ENCODE measurements at places on chromosomes 7 and 10.

DNA sequence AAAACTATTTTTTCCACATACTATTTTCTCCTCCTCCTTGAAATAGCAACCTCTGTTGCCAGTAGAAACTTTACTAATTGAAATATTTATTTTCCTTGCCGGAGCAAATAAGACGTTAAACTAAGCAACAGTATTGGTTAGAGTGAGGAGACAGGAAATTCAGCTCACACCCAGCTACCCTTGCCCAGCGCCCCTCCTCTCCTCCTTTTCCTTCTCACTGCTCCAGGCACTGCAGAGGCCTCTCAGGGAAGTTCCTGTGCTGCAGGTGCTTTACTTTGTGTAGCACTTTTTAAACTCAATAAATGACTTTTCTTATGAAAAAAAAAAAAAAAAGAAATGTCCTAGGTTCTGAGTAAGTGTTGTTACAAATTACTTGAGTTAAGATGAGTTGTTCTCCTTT, 134.0 kb downstream of the SEMA3E start:
- no peak for DNase-seq

DNA sequence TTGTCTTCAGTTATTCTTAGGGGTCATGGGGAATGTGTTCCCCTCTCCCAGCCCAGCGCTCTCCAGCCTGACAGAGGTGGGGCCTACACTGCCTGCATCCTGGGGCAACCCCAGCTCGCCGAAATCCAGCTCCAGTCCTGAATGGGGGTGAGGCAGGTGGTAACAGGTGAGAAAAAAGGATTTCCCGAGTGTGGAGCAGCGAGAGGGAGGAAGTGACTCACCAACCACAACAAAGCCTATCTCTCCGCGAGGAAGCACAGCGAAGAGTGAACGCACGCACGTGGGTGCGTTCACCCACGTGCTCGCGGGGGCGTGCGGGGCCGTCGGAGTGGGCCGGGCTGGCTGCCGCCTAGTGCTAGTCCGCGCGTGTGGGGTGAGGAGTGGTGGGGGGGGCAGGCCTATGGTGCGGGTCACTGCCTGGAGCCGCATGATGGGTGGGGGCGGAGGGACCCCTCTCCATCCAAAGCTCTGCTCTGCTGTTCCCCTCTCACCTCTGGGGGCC, 855 bp upstream of the PALD1 start:
- DNase-seq, result peak; percentile 67

- no peak for DNase-seq
Observed at GRCh38 chr7:27840313-27840712, 100.4 kb downstream of the TAX1BP1 start.

- no peak for DNase-seq
Observed at GRCh38 chr10:126014309-126014708, 117.9 kb downstream of the FANK1 start.

DNA sequence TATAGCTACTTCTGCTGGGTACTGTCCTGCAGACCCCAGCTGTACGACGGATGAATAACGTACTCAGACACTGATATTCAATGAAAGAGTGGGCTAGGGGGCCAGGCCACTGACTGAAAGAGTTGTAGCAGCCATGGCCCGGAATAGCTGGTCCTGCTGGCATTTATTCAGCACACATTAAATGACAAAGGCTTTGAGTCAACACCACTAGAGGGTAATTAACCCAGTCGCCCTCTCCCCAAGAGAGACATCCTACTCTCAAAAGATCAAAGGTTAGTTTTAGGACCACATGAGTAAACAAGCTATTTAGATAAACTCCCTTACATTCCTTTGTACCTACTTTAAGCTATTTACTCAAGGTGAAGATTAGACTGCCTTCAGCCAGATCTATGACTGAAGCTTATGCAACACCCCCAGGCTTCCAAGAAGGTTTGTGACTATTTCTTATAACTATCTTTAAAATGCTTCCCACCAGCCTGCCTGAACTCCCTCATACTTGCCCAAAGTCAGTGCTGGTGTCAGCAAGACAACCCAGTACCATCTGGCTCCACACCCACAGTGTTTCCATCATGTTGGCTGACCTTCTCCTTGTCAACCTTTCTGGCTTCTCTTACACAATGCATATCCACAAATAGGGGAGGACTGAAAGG, 629.1 kb downstream of the SORCS1 start:
- no peak for DNase-seq

DNA sequence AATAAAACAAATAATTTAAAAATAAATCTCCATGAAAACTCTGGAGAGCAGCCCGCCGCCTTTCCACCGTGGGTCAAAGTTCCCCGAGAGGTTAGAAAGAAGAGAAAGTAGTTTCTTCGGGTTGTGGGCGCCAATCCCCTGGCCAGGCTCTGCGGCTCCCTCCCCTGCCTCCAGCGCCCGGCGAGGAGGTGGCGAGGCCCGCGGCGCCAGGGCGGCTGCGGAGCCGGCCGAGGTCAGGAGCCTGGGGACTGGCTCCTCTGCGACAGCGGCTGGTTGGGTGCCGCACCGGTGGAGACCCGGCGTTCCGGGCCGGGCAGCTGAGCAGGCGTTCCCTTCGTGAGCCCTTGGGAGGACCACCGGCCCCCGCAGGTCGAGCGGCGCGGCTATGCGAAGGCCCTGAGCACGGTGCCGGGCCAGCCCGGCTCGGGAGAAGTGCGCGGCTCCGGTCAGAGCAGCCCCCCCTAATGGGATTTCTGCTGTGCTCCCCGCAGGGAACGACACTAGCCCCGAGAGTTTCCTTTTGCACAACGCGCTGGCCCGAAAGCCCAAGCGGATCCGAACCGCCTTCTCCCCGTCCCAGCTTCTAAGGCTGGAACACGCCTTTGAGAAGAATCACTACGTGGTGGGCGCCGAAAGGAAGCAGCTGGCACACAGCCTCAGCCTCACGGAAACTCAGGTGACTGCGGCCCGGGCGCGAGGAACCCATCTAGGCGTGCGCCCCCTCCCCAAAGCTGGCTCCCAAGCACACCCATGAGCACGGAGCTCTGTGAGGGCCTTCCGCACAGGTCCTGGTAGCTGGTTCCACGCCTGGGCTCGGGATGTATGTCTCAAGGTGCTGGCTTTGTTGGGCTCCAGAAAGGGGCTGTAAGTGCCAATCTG, 2.8 kb downstream of the EMX2 start:
- DNase-seq, result no peak

DNA sequence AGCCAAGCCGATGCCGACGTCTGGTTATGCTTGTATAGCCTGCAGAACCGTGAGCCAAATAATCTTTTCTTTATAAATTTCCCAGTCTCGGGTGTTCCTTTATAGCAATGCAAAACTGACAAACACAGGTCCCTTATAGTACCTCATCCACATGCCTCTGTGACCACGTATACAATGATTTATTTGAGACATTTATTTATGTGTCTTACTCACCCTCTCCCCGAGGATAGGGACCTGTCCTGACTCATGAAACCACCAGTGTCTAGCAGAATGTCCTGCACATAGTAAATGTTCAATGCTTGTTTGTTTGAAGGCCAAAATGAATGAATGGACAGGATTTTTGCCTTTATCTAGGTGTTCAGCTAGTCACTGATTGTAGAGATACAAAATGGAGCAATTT, 147.9 kb upstream of the FZD8 start:
- DNase-seq, result no peak

- DNase-seq, result no peak
Observed at GRCh38 chr10:96130326-96130995, 364 bp downstream of the ZNF518A start.

DNA sequence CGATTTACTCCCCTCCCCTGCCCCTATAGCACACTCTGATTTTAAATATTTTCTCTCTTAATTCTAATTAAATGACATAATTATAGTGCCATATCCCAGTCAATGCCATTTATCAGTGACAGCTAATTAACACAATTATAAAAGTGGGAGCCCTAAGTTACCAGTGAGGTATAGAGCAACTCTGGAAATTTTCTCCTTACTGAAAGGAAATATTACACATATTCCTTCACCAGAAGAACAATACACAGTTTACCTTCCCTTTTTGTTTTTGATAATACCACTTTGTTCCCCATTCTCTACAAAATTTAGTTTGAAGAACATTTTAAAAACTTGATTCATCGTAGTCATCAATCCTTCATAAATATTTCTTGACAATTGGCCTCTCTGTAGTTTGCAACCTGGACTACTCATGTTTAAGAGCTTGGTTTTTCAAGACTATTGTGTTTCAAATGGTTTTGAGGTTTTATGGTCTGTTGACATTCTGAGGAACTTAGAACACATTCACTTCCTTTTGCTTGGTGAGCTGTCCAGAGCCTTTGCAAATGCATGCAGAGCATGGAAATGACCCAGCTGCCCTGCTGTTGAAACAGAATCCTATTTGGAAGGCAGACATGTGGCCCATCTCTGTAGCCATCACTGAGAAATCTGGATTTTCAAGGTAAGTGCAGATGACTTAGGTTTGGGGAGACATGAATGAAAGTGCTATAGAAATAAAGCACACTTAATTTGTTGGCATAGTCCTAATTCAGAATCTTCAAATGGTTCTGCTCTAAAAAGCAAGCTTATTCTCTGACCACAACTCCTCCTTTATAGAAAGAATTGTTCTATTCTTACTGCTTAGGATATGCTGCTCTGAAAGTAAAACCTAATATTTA, at the start of gene GPR141:
Gene GPR141 (plus strand): TSS at position 521 of the 875 bp plus-strand sequence. CDS start 56,628 bp downstream, outside the sequence.
- peak; percentile 91 for DNase-seq

DNA sequence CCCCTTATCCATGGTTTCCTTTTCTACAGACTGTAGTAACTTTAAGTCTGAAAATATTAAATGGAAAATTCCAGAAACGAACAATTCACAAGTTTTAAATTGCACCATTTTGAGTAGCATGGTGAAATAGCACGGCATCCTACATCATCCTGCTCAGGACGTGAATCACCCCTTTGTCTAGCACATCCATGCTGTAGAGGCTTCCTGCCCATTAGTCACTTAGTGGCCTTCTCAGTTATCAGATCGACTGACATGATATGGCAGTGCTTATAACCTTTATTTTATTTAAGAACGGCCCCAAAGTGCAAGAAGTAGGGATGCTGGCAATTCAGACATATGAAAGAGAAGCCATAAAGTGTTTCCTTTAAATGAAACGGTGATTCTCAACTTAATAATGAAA, 82.7 kb downstream of the CPXM2 start:
- no peak for DNase-seq

DNA sequence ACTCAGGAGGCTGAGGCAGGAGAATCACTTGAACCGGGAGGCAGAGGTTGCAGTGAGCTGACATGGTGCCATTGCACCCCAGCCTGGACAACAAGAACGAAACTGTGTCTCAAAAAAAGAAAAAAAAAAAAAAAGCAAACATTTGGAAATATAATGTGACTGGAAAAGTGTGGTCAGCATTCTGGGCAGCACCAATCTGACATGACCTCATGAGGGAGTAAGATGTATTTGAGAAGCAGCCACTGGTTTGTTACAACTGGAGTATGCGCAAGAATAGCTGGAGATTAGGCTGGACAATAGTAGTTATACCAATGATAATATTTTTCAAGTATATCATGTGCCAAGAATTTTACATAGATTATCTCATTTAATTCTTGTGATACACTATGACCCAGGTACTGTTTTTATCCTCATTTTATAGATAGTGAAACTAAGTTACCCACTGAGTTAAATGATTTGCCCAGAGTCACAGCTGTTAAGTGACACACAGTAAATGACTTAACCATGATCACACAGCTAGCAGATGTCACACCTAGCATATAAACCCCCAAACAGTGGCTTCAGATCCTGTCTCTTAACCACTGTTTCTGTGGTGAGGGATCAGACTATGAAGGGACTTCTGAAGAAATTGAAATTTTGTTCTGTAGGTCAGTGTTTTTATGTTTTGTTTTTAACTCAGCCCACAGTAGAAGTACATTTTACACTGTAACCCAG, 11.1 kb downstream of the MCU start:
- DNase-seq, result no peak

DNA sequence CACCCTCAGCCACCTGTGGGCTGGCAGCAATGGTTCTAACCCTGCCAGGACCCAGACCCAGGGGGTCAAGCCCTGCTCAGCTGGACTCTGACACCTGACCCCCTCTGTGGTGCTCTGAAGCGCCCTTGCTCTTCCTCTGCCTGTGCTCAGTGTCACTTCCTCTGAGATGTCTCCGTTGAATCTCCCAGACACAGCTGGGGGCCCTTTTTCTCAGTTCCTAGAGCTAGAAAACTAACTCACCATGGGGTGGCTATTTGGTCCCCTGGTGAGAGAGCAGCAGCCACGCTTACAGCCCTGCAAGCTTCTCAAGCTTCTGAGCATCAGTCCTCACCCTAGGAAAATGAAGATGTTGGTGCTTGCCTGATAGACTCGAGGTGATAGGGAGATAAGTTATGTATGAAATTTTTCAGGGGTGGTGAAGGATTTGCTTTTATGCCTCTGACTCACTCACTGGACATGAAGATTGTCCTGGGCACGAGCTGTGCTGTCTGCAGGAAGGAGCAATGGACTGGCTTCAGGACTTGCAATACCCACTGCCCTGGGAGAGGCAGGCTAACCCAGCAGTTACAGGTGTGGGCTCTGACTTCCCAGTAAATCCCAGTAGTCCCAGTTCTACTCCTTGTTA, 29.6 kb downstream of the COL13A1 start:
- no peak for DNase-seq

DNA sequence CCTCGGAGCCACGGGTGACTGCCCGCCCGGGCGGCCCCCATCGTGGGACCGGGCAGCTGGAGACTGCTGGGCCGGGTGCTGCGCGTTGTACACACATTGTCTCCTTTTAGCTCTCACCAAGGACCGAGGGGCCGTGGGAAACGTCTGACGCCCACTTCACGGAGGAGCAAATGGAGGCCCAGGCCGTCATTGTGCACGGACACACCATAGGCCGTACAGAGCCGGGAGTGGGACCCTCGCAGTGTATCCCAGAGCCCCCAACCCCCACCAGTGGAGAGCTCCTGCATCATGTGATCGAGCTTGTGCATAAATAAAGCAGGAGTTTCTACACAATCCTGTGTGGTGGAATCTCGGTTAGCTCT, 722 bp downstream of the DENND10 start:
- no peak for DNase-seq

DNA sequence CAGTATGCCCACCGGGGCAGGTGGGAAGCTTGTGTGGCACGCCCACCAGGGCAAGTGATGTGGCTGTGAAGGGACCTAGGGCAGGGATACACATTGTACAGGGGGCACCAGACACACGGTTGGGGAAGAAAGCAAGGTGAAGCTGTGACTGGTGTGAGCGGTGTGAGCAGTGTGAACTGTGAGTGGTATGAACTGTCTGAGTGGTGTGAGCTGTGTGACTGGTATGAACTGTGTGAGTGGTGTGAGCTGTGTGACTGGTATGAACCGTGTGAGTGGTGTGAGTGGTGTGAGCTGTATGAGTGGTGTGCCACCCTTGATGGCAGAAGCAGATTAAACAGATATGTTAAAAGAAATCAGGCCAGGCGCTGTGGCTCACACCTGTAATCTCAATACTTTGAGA, 48.1 kb downstream of the DPYSL4 start:
- no peak for DNase-seq

GRCh38 chr7:141014125-141014523, 628 bp downstream of the MRPS33 start:
- DNase-seq, result no peak

- no peak for DNase-seq
Observed at GRCh38 chr10:132486539-132487121, 51.0 kb upstream of the INPP5A start.

DNA sequence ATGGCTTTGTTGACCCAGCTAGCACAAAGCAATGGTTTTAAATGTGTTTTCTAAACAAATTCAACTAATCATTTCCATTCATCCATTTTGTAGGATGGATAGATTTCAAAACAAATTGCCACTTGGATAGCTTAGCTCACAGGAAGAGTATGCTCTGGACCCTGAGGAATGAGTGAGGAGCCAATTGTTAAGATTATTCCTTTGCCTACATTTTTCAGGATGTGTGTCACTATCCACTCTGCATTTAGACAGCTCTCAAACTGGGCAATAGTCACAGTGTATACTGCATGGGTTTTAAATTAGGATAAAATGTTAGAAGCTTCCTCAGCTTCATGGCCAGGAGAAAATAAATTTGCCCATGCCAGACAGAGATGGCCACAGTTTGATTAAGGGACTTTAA, 605.6 kb upstream of the TEX47 start:
- DNase-seq, result no peak

Data from HL-60 (cell line).